ENCODE measurements at places on chromosomes 1 and 21.

DNA sequence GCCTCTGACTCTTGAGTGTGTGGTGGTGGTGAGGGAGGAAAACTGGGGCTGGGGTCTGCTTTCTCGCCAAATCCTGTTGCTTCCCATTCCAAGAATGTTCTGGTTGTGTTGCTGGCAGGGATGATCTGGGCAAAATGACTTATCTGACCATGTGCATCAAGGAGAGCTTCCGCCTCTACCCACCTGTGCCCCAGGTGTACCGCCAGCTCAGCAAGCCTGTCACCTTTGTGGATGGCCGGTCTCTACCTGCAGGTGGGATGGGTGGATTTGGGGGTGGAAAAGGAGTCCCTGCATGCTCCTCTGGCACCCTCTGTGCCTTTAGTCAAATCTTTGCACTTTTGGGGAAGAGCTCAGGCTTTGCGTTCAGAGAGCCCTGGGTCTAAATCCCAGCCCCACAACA is 18.1 kb downstream of the CYP4B1 start:
- H3K4me3 ChIP-seq, result no peak overlapping the region
- no peak for DNase-seq
- H3K4me1 ChIP-seq, result no peaks in the 10 kb centered on the region
- H3K27ac ChIP-seq, result no peak overlapping the region
- H3K27me3 ChIP-seq, result no peaks in the 10 kb centered on the region

DNA sequence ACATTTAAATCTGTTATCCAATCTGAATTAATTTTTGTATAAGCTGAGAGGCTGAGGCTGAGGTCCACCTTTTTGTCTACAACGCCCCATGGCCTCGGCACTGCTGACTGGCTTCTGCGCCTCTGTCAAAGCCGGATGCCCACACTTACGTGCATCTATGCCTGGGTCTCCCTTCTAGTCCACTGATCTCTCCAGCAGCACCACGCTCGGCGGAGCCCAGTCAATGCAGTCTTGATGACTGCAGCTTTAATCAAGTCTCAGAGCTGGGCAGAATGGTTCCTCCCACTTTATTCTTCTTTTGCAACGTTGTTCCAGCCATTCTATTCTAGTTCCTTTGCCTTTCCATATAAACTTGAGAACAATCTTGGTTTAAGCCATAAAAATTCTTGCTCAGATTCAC is 9.4 kb downstream of the PRDM15 start:
- DNase-seq, result no peak
- no peaks in the 10 kb centered on the region for H3K27me3 ChIP-seq
- H3K4me1 ChIP-seq, result no peaks in the 10 kb centered on the region
- no peak overlapping the region for H3K4me3 ChIP-seq
- H3K27ac ChIP-seq, result no peak overlapping the region

DNA sequence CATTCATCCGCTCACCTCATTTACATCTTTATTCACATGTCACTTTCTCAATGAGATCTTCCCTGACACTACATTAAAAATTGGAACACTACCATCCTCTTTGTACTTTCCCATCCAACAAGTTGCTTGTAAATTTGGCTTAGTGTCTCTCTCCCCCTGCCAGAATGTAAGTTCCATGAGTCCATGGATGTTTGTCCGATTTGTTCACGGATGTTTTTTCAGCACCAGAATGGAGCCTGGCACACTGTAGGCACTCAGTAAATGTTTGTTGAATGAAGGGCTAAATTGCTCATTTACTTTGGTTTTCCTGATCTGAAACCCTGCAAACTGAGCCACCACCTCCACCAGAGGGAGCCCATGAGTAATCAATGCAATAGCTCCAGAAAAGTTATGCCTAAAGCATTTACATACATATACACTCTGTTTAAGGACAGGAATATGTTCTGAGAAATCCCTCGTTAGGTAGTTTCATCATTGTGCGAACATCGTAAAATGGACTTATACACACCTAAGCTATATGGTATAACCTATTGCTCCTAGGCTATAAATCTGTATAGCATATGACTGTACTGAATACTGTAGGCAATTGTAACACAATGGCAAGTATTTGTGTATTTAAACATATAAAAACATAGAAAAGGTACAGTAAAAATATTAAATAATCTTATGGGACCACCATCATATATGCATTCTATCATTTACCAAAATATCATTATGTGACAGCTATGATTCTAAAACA is 2.8 kb upstream of the EYA3 start:
- H3K4me1 ChIP-seq, result peaks cover 11% of the 10 kb centered on the region
- no peak overlapping the region for H3K4me3 ChIP-seq
- DNase-seq, result peak; percentile 74
- peaks cover 4% of the 10 kb centered on the region for H3K36me3 ChIP-seq

- H3K4me1 ChIP-seq, result no peaks in the 10 kb centered on the region
- no peak for DNase-seq
- no peaks in the 10 kb centered on the region for H3K27me3 ChIP-seq
- H3K27ac ChIP-seq, result no peak overlapping the region
- H3K4me3 ChIP-seq, result no peak overlapping the region
Measured at GRCh38 chr1:112877750-112878149, 78.2 kb downstream of the SLC16A1 start.

DNA sequence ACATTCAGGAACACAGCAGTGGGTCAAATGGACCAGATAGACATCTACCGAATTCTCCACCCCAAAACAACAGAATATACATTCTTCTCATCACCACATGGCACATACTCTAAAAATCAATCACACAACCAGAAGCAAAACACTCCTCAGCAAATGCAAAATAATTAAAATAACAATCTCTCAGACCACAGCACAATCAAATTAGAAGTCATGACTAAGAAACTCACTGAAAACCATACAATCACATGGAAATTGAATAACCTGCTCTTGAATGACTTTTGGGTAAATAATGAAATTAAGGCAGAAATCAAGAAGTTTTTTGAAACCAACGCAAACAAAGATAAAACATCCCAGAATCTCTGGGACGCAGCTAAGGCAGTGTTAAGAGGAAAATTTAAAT is 49.2 kb downstream of the ZP4 start:
- H3K4me3 ChIP-seq, result no peak overlapping the region
- H3K27me3 ChIP-seq, result no peaks in the 10 kb centered on the region
- no peak overlapping the region for H3K27ac ChIP-seq
- no peak for DNase-seq
- H3K36me3 ChIP-seq, result no peaks in the 10 kb centered on the region

GRCh38 chr1:31783846-31784245 is 19.7 kb upstream of the ADGRB2 start:
- no peaks in the 10 kb centered on the region for H3K36me3 ChIP-seq
- DNase-seq, result no peak
- peaks cover 3% of the 10 kb centered on the region for H3K4me1 ChIP-seq
- no peak overlapping the region for H3K4me3 ChIP-seq
- no peaks in the 10 kb centered on the region for H3K27me3 ChIP-seq
